ENCODE measurements at places on chromosomes 3 and 15. TPM values are rescaled to one million over a fixed set of nuclear protein-coding genes. Genes with fewer than 3 reads are reported as not detected.

GOLGA8S gene
- total RNA-seq, result under 0.01 TPM

CDC25A gene
- 0.88 TPM for total RNA-seq

CLDN11 gene
- 50.3 TPM for total RNA-seq

APBA2 gene
- 8.8 TPM for total RNA-seq

LXN gene
- total RNA-seq, result 114 TPM

CHRM5 gene
- total RNA-seq, result under 0.01 TPM

PLIN1 gene
- under 0.01 TPM for total RNA-seq

SYNM gene
- total RNA-seq, result 4.0 TPM

PYDC2 gene
- total RNA-seq, result not detected

ISLR2 gene
- not detected for total RNA-seq

UNC45A gene
- 74.9 TPM for total RNA-seq

PEX5L gene
- total RNA-seq, result 0.59 TPM

KNL1 gene
- total RNA-seq, result 3.5 TPM

ZPLD1 gene
- total RNA-seq, result under 0.01 TPM

GALNT15 gene
- total RNA-seq, result 7.1 TPM

SLCO2A1 gene
- 0.36 TPM for total RNA-seq

ZNF860 gene
- total RNA-seq, result 0.59 TPM

CX3CR1 gene
- under 0.01 TPM for total RNA-seq

GPR171 gene
- not detected for total RNA-seq

PLS1 gene
- total RNA-seq, result 1.1 TPM

RYR3 gene
- total RNA-seq, result not detected

PLA2G4D gene
- not detected for total RNA-seq

ZBTB20 gene
- total RNA-seq, result 32.9 TPM

BCL2A1 gene
- 0.29 TPM for total RNA-seq

SUCLG2 gene
- 56.8 TPM for total RNA-seq

EPM2AIP1 gene
- total RNA-seq, result 22.8 TPM

CFAP44 gene
- 5.8 TPM for total RNA-seq
